Naive B cell (primary cell): ENCODE measurements at places on chromosomes 16 and 17. TPM values are rescaled to one million over a fixed set of nuclear protein-coding genes. Genes with fewer than 3 reads are reported as not detected.

CBFB gene
- polyA plus RNA-seq, result 94.4 TPM

GLIS2 gene
- polyA plus RNA-seq, result not detected

DNA sequence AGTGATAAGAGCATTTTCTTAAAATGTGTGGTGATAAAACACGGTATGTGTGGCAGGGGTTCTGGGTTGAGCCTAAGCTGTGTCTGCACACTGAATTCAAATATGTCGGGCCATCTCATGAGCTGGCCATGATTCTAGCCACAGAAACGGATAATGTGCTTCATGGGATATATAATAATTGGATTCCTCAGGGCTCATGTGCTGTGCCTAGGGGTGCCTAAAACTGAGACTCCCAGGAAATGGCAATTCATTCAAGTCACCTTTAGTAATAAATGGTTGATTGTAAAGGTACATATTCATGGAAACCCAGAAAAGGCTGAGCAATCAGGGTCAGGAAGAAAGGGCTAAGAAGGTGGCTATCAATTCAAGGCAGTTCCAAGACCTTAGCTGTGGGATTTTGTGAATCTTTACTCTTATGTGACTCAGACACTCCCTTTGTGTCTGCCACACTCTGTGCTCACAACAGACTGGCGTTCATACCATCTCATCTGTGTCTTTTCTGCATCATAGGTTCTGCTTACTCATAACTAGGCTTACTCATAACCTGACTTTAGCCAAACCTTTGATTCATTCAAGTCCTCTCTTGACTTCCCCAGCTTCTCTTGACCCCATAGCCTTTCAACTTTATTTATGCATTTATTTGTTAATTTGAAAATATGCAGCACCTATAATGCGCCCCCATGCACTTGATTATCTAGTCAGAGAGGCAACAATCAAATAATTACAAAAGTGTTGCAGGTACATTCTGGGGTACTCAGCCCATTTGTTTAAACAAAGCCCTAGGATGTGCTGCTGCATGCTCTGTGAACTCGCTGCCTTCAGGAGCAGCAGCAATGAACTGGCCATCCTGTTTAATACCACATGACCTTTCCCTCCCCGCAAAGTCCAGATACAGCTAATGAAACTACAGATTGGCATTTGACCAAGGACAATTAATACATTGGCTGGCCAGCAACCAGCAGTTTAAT lies 28.4 kb upstream of the MED13 start:
- peaks cover 13% of the 10 kb centered on the region for H3K4me1 ChIP-seq
- no peak overlapping the region for H3K27ac ChIP-seq
- no peaks in the 10 kb centered on the region for H3K36me3 ChIP-seq
- no peak for DNase-seq
- H3K4me3 ChIP-seq, result no peak overlapping the region

- H3K4me3 ChIP-seq, result no peak overlapping the region
- no peak for DNase-seq
- H3K27me3 ChIP-seq, result peaks cover 8% of the 10 kb centered on the region
- H3K27ac ChIP-seq, result no peak overlapping the region
- H3K4me1 ChIP-seq, result no peaks in the 10 kb centered on the region
- H3K36me3 ChIP-seq, result no peaks in the 10 kb centered on the region
These were observed 150.6 kb downstream of the MAF start for GRCh38 chr16:79449900-79450299.

DNA sequence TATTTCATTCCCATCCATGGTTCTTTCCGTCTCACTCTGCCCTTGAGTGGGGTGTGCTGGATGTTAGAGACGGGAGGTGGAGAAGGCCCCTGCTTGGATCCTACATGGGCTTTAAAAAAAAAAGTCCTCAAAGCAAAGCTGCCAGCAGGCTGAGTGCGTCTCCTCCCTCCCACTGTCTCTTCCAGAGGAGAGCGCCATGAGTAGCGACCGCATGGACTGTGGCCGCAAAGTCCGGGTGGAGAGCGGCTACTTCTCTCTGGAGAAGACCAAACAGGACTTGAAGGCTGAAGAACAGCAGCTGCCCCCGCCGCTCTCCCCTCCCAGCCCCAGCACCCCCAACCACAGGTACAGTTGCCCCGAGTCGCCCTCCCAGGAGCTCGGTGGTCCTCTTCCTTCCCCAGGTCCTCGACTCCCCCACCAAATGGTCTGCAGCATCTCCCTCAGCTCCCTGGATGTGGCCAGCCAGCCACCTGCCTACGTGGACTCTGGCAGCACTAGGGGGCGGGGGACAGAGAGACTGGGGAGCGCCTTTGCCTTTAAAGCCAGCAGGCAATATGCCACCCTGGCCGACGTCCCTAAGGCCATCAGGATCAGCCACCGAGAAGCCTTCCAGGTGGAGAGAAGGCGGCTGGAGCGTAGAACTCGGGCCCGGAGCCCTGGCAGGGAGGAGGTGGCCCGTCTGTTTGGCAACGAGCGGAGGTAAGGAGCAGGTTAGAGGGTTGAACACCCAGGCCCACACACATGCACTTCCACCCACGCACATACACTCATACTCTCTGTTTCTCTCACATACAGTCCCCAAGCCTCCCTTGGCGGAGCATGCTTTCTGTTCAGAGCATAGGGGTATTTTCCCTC lies 68.2 kb downstream of the PLD6 start:
- no peak for DNase-seq
- H3K27ac ChIP-seq, result no peak overlapping the region
- H3K4me1 ChIP-seq, result no peaks in the 10 kb centered on the region
- peaks cover 6% of the 10 kb centered on the region for H3K36me3 ChIP-seq
- no peak overlapping the region for H3K4me3 ChIP-seq
- H3K27me3 ChIP-seq, result no peaks in the 10 kb centered on the region
